ENCODE measurements at places on chromosomes 4 and X.

DNA sequence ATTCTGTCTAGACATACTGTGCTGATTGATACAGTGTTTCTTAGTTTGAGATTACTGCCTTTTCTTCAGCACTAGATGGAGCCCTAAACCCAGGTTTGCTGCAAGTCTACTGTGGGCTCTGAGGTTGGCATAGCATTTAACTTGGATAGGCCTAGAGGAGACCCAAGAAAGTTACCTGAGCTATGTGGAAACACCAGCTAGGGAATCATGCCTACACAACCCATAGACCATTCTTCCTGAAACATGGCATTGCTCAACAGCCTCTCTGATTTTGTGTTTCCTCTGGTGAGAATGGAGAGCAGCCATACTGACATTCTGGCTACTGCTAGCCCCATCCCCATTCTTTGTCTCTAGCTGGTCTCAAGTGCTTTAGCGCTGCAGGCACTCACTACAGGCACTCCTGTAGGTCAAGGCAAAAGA lies 287.7 kb upstream of the PCDH18 start:
- DNase-seq = peak; percentile 45

GRCh38 chrX:40314070-40314469 lies 216.3 kb upstream of the BCOR start:
- no peak for DNase-seq

DNA sequence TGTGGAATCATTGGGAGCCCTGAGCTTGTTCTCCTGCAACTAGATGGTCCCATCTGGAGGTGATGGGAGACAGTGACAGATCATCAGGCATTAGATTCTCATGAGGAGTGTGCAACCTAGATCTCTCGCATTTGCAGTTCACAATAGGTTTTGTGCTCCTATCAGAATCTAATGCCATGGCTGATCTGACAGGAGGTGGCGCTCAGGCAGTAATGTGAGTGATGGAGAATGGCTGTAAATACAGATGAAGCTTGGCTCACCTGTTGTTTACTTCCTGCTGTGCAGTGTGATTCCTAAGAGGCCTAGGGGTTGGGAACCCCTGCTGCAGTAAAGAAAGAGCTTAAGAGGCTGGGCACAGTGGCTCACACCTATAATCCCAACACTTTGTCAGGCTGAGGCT lies 42.2 kb upstream of the PUDP start:
- no peak for DNase-seq

DNA sequence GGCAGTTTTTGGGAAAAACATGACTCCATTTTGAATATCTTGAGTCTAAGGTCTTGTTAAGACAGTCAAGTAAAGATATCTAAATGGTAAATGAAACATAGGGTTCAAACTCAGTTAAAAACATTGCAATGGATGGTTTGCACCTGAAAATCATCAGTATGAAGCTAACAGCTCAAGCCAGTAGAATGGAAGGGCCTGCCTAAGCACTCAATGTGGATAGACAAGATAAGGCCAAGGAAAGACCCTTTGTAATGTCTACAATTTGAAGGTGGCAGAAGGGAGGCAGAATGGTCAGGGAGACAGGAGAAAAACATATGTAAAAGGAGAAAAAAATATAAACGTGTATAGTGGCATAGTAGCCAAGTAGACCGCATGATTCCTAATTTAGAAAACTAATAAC lies 78.2 kb downstream of the REELD1 start:
- no peak for DNase-seq

DNA sequence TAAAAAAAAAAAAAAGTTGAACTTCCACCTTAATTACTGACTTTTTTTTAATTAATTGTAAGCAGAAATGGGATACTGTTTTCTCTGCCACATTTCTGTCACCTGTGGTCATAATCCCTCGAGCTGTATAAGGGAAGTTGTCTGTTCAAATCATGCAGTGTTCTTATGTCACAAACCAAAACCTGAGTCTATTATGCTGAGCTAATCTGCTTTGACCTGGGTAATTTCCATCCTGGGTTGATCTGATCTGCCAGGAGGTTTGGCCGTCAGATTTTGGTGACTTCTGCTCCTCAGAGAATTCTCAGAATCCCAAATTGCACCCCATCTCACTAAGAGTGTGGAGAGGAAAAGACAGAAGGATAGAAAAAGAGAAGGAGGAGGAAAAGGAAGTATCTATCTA lies 683.1 kb downstream of the KCTD8 start:
- no peak for DNase-seq

- DNase-seq = no peak
These were observed 121.4 kb downstream of the NHS start for GRCh38 chrX:17496407-17496806.

- DNase-seq = no peak
These were observed 35.1 kb upstream of the TAPT1 start for GRCh38 chr4:16261313-16261878.

DNA sequence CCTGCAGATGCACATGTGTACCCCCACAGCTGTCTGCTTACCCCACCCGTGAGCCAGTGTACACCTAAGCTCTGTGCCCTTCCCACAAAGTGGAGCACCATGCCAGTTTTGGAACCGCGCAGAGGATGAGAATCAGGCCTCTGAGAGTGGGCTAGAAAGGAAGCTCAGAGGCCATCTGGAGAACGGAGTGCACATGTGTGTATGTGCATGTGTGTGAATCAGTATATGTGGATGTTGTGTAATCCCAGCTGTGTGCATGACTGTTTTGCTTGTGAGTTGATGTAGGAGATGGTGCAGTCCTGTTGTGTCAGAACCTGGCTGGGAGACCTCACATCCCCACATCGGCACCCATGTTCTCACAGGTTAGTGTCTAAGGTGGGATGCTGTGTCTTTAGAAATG lies 93.0 kb downstream of the DRD5 start:
- DNase-seq = no peak

DNA sequence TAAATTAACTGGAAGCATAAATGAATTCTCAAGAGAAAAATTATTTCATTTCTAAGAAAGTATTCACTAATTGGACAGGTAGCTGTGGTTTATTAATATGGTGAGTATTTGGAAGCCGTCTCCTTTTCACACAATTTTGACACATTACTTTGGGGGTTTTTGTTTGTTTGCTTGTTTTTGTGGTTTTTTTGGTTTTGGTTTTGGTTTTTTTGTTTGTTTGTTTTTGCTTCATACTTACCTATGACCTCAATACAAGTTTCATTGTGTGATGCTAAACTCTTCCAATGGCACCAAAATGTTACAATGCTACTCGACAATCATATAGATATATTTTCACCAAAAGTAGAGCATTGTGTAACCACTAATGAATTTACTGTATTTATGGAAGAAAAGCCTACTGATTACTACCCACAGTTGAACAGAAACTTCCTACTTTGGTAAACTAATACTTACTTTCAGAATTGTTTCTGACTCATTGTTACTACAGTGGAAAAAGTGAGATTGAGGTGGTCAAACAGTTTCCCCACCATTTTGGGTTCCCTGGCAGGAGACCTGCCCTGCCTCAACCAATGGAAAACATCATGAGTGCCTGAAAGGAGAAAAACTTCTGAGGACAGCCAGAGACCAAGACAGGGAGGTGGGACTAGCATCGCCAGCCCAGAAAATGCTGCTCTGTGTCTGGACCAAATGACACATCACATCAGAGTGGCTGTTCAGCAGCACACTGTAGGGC lies 443.1 kb downstream of the HNRNPD start:
- DNase-seq = no peak

DNA sequence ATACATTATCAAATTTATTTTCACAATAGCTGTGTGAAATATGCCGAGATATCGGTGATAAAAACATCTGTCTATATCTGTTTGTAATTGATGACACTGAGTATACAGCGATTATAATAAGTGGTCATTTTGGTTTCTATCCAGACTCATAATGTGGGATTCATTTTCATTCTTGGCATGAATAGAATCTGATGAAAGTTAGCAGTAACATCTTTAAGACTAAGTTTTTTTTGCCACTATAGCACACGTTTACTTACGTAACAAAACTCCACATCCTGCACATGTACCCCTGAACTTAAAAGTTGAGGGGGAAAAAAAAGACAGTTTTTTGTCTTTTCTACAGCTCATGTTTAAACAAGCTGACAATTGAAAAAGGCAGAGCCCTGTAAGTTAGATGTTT lies 86.4 kb downstream of the PPA2 start:
- peak; percentile 57 for DNase-seq

Data from foreskin fibroblast (primary cell).